ENCODE measurements at places on chromosomes 11 and 22.

- DNase-seq: no peak
Observed at GRCh38 chr11:2577991-2578928, 121.5 kb downstream of the KCNQ1OT1 start.

GRCh38 chr11:57324154-57324885 lies 432 bp downstream of the TNKS1BP1 start:
- peak; percentile 12 for DNase-seq

- DNase-seq: no peak
Observed at GRCh38 chr11:33262011-33262645, 4.9 kb downstream of the HIPK3 start.

GRCh38 chr11:68424101-68424632 lies 36.4 kb upstream of the PPP6R3 start:
- no peak for DNase-seq

Measured in T follicular helper cell (primary cell).